Mesothelial cell of epicardium (in vitro differentiated cells): ENCODE measurements at places on chromosomes 13 and 19. TPM values are rescaled to one million over a fixed set of nuclear protein-coding genes. Genes with fewer than 3 reads are reported as not detected.
A peak's percentile ranks its signal among the peaks of the same experiment; 100 is the strongest.

DNA sequence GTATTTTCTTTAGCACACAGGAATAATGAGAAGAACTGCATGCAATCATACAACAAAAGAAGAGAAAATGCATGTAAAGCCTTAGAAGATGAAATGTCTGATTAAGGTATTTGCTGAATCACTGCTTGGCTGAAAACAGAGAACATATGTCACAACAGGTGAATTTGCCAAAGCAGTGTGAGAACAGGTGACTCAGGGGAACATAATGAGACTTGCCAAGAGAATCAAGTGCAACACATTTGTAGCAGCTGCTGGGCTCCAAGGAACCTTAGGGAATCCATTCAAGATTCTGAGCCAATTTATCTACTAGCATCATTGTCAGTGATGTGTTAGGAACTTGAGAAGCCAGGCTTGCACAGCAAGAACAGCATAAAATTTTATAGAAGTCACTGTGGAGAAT lies 273.1 kb downstream of the PCDH20 start:
- H3K27me3 ChIP-seq, result no peaks in the 10 kb centered on the region
- no peaks in the 10 kb centered on the region for H3K4me1 ChIP-seq
- no peak for DNase-seq
- no peaks in the 10 kb centered on the region for H3K36me3 ChIP-seq

SHKBP1 gene
- 60.9 to 65.3 TPM (median 61.6 TPM) in 3 replicates for total RNA-seq

SULT2A1 gene
- 0.13 TPM in 1 of 3 replicates, not detected in the others for total RNA-seq

GRCh38 chr13:105412171-105412570 lies 1123.3 kb downstream of the EFNB2 start:
- DNase-seq, result no peak
- no peaks in the 10 kb centered on the region for H3K4me1 ChIP-seq
- no peaks in the 10 kb centered on the region for H3K27me3 ChIP-seq
- no peak overlapping the region for H3K4me3 ChIP-seq
- peaks cover 4% of the 10 kb centered on the region for H3K36me3 ChIP-seq

- H3K4me1 ChIP-seq, result peaks cover 5% of the 10 kb centered on the region
- no peak for DNase-seq
- H3K4me3 ChIP-seq, result no peak overlapping the region
- peaks cover 33% of the 10 kb centered on the region for H3K36me3 ChIP-seq
- no peak overlapping the region for H3K27ac ChIP-seq
These were observed 129.5 kb upstream of the MCF2L start for GRCh38 chr13:112839356-112840105.

DNA sequence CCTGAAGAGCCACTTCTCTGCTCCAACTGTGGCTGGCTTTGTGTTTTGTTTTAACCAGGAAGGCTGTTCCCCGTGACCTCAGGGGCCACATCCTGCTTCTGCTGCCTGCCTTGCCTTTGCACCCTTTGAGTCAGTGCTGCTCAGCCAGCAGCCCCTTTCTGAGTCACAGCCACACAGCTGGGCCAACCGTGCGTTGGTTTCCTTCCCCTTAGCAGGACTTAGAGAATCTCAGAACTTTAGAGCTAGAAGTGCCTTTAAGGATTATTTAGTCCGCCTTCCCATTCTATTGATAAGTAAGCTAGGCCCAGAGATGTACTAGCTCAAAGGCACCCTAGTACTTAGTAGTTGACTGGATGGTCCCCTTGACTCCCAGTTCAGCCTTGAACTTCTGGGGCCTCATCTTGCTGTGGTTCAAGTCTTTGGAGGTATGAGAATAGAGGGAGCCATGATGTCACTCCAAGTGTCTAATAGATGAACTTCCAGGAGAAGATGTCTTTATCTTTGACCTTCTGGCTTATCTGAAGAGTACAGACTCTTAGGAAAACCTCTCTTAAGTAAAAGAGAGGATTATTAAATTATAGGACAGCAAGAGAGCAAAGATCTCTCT lies 8.0 kb downstream of the RGCC start:
- no peak overlapping the region for H3K27ac ChIP-seq
- peaks cover 19% of the 10 kb centered on the region for H3K27me3 ChIP-seq
- no peaks in the 10 kb centered on the region for H3K36me3 ChIP-seq
- H3K4me1 ChIP-seq, result peaks cover 11% of the 10 kb centered on the region
- DNase-seq, result no peak
- no peak overlapping the region for H3K4me3 ChIP-seq

- no peak overlapping the region for H3K27ac ChIP-seq
- DNase-seq, result no peak
These were observed 3.6 kb upstream of the MIER2 start for GRCh38 chr19:347946-348861.

OXGR1 gene
- total RNA-seq, result 0.18 to 0.38 TPM (median 0.35 TPM) in 3 replicates

DNA sequence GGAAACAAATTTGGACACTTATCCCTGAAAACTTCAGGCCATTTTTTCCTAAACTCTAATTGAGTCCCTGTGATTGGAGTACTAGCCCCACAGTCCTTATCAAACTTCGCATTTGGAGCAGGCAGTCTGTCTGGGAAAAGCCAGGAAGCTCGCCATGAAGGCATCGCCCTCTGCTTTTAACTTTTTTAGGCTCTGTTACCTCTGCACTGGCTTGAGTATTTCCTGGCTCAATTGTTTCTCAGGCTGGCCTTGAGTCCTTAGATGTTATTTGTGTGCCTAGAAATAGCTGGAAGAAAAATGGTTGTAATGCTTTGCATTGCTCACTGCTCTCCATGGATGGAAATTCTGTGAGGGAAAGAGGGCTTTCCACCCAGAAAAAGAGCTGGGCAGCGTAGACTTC lies 24.2 kb downstream of the ACTN4 start:
- DNase-seq, result no peak
- H3K4me3 ChIP-seq, result no peak overlapping the region
- H3K27ac ChIP-seq, result peak overlapping the region; percentile 92
- peaks cover 76% of the 10 kb centered on the region for H3K4me1 ChIP-seq
- H3K27me3 ChIP-seq, result no peaks in the 10 kb centered on the region

TSEN34 gene
- total RNA-seq, result 43.9 to 50.1 TPM (median 47.5 TPM) in 3 replicates

- no peaks in the 10 kb centered on the region for H3K36me3 ChIP-seq
- H3K4me3 ChIP-seq, result no peak overlapping the region
- peaks cover 2% of the 10 kb centered on the region for H3K27me3 ChIP-seq
- DNase-seq, result no peak
These were observed 46.9 kb downstream of the TNFSF13B start for GRCh38 chr13:108316413-108316812.

DNA sequence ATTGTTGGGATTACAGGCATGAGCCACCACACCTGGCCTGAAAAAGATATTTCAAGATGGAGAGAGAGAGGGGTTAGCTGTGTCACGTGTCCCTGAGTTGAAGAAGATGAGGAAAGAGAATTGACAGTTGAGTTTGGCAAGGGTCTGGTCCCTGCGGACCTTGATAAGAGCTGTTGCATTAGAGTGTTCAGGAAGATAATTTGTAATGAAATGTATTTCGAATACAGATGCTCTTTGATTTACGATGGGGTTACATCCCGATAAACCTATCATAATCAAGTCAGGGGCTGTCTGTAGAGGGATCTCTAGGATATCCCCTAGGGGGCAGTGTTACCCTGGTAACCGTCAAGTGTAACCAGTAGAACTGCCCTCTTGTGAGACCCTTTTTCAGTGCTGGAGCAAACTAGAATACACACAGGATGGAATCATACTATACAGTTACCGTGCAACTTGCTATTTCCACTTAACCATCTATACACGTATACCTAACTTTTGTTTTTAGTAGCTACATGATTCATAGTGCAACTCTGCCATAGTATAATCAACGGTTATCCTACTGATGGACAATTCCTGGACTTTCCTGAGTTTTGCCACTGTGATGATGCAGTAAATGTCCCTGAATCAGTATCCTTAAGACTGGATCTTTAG lies 1.5 kb upstream of the ELOF1 start:
- H3K27me3 ChIP-seq, result no peaks in the 10 kb centered on the region
- H3K36me3 ChIP-seq, result peaks cover 2% of the 10 kb centered on the region
- DNase-seq, result no peak
- H3K27ac ChIP-seq, result peak overlapping the region; percentile 59
- peaks cover 24% of the 10 kb centered on the region for H3K4me1 ChIP-seq

NTF4 gene
- total RNA-seq, result 48.5 to 50.8 TPM (median 49.6 TPM) in 3 replicates

GRCh38 chr19:11378319-11379189 lies 4.1 kb downstream of the SWSAP1 start:
- H3K4me3 ChIP-seq, result no peak overlapping the region
- no peaks in the 10 kb centered on the region for H3K36me3 ChIP-seq
- DNase-seq, result no peak
- H3K27ac ChIP-seq, result peak overlapping the region; percentile 24
- peaks cover 20% of the 10 kb centered on the region for H3K4me1 ChIP-seq

DNA sequence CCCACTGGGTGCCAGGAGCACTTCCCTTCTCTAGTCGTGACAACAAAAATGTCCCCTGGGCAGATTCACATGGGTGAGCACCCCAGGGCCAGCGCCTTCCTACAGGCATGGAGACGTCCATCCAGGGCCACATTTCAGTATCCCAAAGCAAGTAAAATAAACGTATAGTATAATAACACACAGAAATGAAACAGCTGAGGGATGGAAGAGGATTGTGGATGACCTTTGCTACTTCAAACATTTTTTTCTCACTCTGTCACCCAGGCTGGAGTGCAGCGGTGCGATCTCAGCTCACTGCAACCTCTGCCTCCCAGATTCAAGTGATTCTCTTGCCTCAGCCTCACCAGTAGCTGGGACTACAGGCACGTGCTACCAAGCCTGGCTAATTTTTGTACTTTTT lies 28.2 kb downstream of the CILP2 start:
- no peaks in the 10 kb centered on the region for H3K27me3 ChIP-seq
- peaks cover 45% of the 10 kb centered on the region for H3K36me3 ChIP-seq
- DNase-seq, result no peak
- peaks cover 3% of the 10 kb centered on the region for H3K4me1 ChIP-seq
- H3K27ac ChIP-seq, result no peak overlapping the region

MRPL54 gene
- 26.8 to 30.2 TPM (median 27.6 TPM) in 3 replicates for total RNA-seq

RFPL4AL1 gene
- total RNA-seq, result not detected in 3 replicates

DNA sequence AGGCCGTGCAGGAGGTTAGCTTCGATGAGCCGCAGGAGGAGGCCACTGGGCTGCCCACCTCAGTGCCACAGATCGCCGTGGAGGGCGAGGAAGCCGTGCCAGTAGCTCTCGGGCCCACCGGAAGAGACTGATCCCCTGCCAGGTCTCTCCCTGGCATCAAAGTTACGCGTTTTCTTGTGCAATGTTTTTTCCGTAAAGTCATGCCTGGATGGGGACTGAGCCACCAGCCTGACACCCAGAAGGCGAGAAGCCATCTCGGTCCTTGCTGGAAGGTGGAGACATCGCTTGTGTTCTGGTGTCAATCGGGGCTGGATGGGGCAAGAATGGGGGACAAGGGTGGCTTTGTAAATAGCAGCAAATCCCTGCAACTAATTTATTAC lies 3.4 kb upstream of the PIK3R2 start:
- no peaks in the 10 kb centered on the region for H3K27me3 ChIP-seq
- H3K4me3 ChIP-seq, result no peak overlapping the region
- no peak overlapping the region for H3K27ac ChIP-seq

AMER2 gene
- 0.57 to 0.60 TPM (median 0.60 TPM) in 3 replicates for total RNA-seq

RDH8 gene
- total RNA-seq, result not detected in 3 replicates

DNA sequence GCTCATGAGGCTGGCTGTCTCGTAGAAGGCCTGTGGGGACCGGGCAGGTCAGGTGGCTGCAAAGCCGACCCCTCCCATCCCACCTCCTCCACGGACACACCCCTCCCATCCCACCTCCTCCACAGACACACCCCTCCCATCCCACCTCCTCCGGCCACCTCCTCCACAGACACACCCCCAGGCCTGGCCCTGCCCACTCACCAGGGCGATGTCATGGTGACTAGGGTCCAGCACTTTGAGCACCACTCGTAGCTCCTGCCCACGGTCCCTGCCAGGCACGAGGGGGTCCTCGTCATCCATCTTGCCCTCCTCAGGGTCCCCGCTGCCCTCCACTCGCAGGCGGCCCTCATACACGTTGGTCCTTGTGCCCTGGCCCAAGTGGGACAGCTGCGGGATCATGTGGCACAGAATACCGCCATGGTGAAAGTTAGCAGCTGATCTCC lies 18.8 kb downstream of the TYK2 start:
- H3K4me3 ChIP-seq, result no peak overlapping the region
- DNase-seq, result no peak
- peaks cover 20% of the 10 kb centered on the region for H3K36me3 ChIP-seq

- H3K36me3 ChIP-seq, result no peaks in the 10 kb centered on the region
- no peaks in the 10 kb centered on the region for H3K4me1 ChIP-seq
- H3K4me3 ChIP-seq, result no peak overlapping the region
- H3K27me3 ChIP-seq, result peaks cover 22% of the 10 kb centered on the region
These were observed 69.3 kb downstream of the NHLRC3 start for GRCh38 chr13:39107561-39107960.

- peak overlapping the region; percentile 59 for H3K4me3 ChIP-seq
- peaks cover 6% of the 10 kb centered on the region for H3K4me1 ChIP-seq
- H3K36me3 ChIP-seq, result peaks cover 3% of the 10 kb centered on the region
- no peak overlapping the region for H3K27ac ChIP-seq
- no peak for DNase-seq
These were observed 420 bp upstream of the FSD1 start for GRCh38 chr19:4303819-4304537.

GRCh38 chr13:82917984-82918383 lies 964.3 kb downstream of the SLITRK1 start:
- no peak for DNase-seq
- H3K4me1 ChIP-seq, result no peaks in the 10 kb centered on the region

DNA sequence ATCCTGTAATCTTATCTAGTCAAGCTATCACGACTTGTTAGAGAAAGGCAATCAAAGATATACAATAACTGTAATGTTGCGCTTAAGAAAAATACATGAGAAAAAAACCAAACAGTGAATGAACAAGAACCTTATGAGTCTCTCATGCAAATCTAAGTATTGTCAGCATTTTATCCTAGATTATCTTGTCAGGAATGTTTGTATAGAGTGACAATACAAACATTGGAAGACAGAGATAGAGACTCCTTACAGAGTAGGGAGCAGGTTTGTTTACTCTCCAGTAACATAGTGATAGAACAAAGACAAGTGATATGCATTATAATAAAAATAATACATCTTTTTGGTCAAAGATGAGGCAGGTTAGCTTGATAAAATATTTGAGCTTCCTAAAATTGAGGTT lies 444.8 kb downstream of the SLITRK5 start:
- no peak overlapping the region for H3K4me3 ChIP-seq
- no peaks in the 10 kb centered on the region for H3K36me3 ChIP-seq
- H3K27me3 ChIP-seq, result no peaks in the 10 kb centered on the region

ZNF382 gene
- total RNA-seq, result 21.1 to 22.2 TPM (median 21.2 TPM) in 3 replicates

GRCh38 chr19:39489756-39490155 lies 9.0 kb upstream of the DLL3 start:
- peaks cover 26% of the 10 kb centered on the region for H3K36me3 ChIP-seq
- H3K27me3 ChIP-seq, result no peaks in the 10 kb centered on the region
- H3K4me3 ChIP-seq, result no peak overlapping the region
- no peaks in the 10 kb centered on the region for H3K4me1 ChIP-seq

DNA sequence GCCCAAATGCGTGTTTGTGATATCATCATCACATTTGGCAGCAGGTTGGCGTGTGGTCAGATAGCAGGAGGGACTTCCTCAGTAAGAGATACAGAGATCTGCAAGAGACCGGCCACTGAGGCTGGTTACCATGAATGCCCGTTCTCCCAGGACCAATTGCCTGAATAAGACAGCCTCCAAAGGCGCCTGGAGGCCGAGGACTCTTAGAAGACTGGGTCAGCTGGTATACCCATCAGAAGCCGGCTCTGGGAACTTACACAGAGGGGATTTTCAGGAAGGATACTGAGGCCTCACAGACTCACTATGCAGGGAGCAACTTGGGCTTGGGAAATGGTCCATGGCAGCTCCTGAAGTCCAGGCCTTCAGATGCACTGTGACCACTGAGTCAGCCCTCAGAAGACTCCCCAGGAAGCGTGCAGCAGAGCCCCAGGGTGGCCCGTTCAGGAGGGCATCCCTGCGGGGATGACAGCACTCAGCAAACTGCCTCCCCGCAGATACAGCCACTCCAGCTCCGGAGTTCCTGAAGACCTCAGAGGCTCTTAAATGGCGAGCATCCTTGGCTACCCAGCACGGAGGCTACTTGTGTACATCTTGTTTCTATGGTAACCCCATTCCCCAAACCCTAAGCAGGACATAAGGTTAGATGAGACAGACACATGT lies 26.4 kb upstream of the VSTM2B start:
- DNase-seq, result no peak
- H3K36me3 ChIP-seq, result no peaks in the 10 kb centered on the region
- H3K4me3 ChIP-seq, result no peak overlapping the region
- no peaks in the 10 kb centered on the region for H3K4me1 ChIP-seq
- no peak overlapping the region for H3K27ac ChIP-seq
- peaks cover 39% of the 10 kb centered on the region for H3K27me3 ChIP-seq
